ENCODE measurements at places on chromosomes 6 and 20.

- DNase-seq = no peak
Measured at GRCh38 chr6:112044856-112045255, 9.0 kb upstream of the CCN6 start.

GRCh38 chr20:2815242-2815900 lies 584 bp downstream of the C20orf141 start:
- no peak for DNase-seq

GRCh38 chr6:46050845-46051405 lies 35.3 kb upstream of the CLIC5 start:
- DNase-seq = no peak

DNA sequence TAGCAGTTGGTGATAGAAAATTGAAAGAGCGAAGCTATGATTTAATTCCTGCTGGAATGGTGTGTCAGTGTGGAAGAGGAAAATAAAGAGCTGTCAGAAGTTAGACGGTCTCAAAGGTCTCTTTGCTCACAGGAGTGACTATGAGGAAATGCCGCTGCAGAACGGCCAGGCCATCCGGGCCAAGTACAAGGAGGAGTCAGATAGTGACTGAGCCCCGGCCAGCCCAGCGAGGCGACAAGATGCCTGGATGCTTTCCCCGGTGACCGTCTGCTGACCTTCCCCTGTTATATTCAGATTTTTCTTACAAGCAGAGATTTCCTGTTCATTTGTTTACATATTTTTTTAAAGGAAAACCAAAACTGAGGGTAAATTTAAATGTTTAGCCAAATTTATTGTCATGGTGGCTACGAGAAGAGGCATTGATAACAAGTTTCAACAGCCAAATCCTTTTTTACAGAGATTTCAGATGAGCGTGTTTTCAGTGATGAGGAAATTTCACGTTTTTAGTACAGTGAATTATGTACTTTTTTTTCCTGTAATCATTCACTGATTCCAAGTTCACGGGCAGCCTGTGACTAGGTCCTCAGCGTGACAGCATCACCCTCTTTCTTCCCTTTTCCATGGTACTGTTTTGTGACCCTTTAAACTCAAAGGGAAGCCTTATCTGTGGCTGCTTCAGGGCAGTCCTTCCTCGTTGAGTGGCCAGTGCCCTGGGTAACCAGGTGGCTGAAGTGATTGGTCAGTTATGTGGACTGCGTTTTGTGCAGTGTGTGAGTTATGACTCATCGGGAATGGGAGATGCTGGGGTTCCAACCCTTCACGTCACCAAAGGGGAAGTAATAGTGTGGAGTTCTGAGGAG lies 12.6 kb downstream of the DYNLT1 start:
- DNase-seq = no peak

DNA sequence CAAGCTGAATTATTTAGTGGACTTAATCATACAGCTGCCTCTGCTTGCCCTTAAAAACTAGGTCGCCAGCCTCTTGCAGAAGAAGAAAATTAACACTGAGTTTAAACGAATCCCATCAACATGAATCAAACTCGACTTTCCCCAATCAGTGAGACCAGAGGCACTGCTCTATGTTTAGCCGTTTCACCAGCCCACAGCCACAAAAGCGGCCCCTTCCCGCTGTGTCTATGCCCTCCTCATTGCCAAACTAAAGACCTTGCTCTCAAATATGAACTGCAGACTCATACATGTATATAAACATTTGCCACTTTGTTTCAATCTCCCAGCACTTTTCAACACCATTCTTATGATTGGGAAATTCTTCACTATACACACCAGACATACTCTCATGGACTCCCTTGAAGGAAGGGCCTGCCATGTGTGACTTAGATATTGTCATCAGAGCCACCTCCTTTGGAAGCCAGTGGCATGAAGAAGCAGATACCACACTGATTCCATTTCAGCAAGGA lies 105.8 kb upstream of the ADGRF1 start:
- no peak for DNase-seq

DNA sequence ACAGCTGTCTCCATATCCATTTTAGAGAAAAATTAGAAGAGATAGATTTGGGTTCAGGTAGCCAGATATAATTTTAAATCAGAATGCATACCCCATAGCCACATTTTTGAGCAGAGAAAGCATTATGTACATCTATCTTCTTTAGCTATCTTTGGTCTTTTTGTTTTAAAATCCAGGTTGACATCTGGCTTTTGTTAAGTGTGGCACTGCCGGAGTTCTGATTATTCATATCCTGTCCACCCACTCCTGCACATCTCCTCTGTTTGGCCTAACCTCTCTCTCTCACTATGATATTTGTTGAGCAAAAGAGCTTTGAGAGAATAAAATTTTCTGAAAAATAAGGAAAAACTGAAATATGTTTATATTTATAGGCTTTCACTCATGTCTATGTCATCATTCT lies 189.7 kb downstream of the PACRG start:
- no peak for DNase-seq

DNA sequence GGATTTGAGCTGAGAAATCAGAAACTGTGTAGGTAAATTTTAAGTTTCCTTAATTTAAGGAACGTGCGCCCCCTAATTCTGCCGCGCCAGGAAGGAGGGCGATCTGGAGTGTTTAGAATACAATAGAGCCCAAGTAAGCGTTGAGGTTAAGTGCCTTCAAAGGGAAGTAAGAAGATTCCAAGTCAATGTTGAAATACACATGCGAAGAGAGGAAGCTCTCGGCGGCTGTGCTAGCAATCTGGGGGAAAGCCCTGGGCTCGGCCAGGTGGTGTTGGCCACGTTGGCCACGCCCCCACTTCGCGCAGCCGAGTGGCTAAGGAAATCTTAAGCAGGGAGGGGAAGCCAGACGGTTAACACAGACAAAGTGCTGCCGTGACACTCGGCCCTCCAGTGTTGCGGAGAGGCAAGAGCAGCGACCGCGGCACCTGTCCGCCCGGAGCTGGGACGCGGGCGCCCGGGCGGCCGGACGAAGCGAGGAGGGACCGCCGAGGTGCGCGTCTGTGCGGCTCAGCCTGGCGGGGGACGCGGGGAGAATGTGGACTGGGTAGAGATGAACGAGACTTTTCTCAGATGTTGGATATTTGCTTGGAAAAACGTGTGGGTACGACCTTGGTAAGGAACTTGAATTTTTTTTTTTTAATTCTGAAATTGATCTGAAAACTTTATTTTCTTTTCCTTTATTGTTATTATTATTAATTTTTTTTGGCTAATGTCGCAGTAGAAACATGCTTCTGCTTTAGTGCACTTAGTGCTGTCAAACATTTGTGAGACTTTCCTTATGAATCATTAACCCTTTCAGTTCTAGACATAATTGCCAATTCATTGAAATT lies at the start of gene PRDM1:
Gene PRDM1, plus strand, starts transcription at position 353 of the 830 bp plus-strand sequence. Its CDS starts 218 bp downstream, at position 571.
- peak; percentile 71 for DNase-seq

GRCh38 chr20:54543369-54543768 lies 68.0 kb downstream of the DOK5 start:
- DNase-seq = no peak

DNA sequence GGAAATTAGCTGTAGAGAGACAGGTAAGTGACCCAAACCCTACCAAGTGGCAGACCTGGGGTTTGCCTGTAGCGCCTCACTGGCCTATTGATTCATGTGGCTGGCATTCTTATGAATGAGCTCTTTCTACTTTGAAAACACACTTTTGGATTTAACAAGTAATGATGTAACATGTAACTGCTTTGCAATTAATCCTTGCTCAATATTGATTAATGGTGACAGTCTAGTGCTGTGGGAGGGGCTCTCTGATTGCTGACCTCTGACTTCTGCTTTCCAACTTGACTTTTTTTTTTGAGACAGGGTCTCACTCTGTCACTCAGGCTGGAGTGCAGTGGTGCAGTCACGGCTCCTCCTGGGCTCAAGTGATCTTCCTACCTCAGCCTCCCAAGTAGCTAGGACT lies 82.7 kb downstream of the TIAM2 start:
- no peak for DNase-seq
